ENCODE measurements at places on chromosomes 6 and 20.
A peak's percentile ranks its signal among the peaks of the same experiment; 100 is the strongest.

DNA sequence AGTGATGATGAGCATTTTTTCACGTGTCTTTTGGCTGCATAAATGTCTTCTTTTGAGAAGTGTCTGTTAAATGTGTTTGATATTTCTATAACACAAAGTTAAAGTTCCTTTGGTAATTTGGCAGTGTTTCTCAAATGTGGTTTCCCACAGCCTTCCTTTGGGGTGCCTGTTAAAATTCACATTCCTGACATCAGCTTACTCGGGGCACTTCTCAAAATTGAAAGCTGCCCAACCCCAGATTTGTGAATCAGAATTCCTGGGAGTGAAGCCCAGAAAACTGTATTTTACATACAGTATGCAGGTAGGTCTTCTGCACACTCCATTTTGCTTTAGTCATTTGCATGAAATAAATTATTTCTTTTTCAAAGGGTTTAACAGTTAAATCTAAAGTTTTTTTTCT lies 207.9 kb downstream of the GMPR start:
- DNase-seq = no peak

DNA sequence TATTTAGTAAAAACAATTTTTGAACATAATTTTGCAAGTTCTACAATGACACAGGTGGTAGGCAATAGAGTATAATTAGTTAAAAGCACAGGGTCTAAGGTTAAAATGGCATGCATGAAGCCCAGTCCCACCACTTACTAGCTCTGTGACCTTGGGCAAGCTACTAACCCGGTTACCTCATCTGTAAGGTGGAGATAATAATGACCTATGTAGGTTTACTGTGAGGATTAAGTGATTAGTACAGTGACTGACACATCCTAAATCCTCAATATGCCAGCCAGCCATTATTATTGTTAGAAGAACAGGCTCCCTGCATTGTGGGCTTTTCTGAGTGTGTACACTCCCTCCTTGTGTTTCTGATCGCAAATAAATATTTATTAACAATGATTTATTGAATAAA lies 26.2 kb downstream of the ATXN1 start:
- DNase-seq = no peak

GRCh38 chr20:15637950-15638754 lies 935.1 kb downstream of the KIF16B start:
- DNase-seq = no peak

GRCh38 chr6:11496152-11497060 lies 41.1 kb upstream of the TMEM170B start:
- DNase-seq = peak; percentile 92

GRCh38 chr6:155162682-155163081 lies 101.1 kb upstream of the CLDN20 start:
- DNase-seq = no peak

DNA sequence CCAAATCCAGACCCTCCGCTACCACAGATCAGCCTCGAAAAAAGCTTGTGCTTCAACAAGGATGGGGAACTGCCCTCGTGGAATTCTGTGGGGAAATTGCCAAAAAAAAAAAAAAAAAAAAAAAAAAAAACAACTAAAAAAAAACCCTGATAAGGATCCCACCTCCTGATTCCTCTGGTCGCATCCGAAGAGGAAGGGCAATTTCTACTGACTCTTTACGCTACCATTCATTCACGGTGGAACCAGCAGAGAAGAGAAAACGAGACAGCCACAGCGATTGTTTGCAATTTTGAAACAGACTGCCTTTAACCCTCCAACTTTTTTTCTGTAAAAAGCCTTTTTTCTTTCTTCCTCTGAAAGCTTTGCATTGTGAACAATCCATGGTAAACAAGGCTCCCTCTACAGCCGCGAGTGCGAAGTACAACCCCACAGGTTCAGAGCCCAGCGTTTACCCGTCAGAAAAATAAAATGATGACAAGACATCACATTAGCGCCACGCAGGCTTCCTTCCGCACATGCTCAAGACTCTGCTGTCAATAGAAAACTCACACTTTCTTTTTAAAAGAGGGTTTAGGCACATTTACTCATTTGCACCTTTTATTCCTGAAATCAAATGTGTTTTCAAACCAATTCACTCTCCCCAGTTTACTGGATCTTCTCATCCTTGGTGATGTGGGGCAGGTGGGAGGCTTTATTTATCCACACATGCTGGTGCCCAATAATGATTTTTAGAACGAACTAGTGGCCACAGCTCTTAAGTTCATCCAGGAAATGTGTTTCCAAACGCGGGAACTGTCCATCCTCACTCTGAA lies 100.0 kb downstream of the NOL4L start:
- DNase-seq = peak; percentile 91

- no peak for DNase-seq
These were observed 131.2 kb downstream of the SH3BGRL2 start for GRCh38 chr6:79762370-79762769.

GRCh38 chr20:61769286-61769832 lies 296.3 kb downstream of the TAF4 start:
- no peak for DNase-seq

DNA sequence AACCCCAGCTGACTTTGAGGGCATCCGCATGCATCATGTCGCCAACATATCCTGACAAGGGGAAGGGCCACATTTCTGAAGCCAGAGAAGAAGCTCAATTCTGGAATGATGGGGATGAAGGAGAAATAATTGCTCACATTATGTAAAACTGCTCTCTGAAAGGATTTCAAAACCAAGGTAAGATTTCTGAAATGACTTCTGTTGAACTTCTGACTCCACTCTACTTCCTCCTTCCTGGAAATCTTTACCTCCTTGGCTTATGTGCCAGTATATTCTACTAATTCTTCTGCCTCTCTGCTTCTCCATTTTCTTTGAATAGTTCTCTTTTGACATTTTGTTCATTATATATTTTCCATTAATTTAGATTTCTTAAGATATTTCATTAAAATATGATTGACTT lies 31.9 kb downstream of the HLA-DPB1 start:
- DNase-seq = no peak

GRCh38 chr6:34834789-34835518 lies 43.1 kb downstream of the BLTP3A start:
- DNase-seq = no peak

- peak; percentile 79 for DNase-seq
These were observed 44.8 kb upstream of the EMILIN3 start for GRCh38 chr20:41411391-41411847.

- DNase-seq = no peak
These were observed 358 bp upstream of the PLTP start for GRCh38 chr20:45912344-45912682.

- peak; percentile 80 for DNase-seq
These were observed 61.1 kb downstream of the FAM217A start for GRCh38 chr6:4017834-4018170.

DNA sequence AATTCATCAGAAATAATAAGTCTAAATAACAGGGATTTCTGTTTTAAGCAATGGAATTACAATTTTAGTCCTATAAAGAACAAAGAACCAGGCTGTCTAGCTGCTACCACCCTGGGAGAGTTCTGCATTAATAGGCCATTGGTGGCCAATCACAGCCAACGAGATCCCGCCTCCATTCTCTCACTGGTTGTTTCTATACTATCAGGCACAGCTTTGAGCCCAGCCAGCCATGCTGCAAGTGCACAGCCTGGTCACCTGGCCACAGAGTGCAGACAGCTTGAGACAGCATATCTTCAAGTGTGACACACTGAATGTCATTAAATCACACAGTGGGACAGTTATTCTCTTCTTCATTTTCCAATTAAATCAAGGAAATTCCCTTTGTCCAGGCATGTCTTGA lies 16.1 kb upstream of the RAB22A start:
- peak; percentile 70 for DNase-seq

GRCh38 chr20:41276317-41276751 lies 41.2 kb downstream of the ZHX3 start:
- no peak for DNase-seq

DNA sequence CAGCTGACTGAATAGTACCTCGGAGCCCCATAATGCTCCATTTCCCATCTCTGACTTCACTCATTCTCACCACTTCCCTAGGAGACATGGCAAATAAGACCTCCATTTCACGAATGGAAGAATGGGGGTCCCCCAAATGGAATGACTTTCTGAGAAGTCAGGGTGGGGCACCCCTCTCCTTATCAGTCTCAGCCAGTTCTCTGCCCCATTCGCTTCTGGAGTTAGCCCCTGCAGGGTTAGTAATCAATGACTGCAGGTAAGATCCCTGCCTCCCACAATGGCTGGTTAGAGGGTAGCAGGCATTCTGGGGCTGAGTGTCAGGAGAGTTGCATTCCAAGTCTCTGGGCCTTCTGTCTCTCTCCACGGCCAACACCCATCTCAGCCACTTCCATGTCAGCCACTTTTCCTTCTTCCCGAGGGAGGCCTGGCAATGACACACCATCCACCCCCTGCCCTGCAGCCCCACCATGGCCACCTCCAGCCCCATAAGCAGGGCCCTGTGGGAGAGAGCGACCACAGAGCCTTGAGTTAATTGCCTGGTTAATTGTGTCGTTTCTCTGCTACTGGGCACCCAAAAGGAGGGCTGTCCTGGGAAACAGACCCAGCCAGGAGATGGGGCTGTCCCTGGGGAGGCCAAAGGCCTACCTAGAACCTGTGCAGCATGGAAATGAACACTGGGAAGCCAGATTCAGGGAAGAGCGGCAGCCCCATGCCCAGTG lies 13.4 kb downstream of the CCDC167 start:
- no peak for DNase-seq

DNA sequence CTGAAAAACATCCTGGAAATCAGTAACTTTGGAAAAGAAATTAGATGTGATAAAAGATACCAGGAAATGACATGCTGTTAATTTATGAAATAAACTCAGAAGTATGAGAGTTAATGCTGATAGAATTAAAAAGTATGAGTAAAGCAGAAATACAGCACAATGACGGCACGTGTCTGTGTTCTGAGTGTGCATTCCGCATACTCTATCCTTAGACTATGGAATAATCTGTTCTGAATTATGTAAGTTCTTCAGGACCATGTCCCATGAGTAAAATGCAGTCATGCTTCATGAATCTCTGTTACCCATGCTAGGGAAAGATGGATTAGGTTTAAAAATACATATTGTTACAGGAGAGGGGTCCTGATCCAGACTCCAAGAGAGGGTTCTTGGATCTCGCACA lies 21.7 kb downstream of the HECA start:
- DNase-seq = no peak

- DNase-seq = no peak
These were observed 33.1 kb upstream of the PNRC1 start for GRCh38 chr6:89047473-89047872.

DNA sequence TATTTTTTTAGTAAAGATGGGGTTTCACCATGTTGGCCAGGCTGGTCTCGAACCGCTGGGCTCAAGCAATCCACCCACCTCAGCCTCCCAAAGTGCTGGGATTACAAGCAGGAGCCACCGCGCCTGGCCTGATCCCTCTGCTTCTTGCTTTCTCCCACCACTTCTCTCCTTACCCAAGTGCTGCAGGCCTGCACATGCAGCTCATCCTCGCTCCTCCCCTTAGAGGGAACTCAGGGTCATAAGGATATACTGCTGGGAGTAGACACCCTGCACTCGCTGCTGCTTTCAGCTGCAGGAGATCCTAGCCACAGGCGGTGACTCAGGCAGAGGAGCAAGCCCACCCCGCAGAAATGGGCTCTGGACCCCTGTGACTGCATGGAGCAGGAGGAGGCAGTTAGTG lies 40.0 kb upstream of the FANCE start:
- no peak for DNase-seq

GRCh38 chr6:68891419-68891818 lies 256.3 kb downstream of the ADGRB3 start:
- no peak for DNase-seq

DNA sequence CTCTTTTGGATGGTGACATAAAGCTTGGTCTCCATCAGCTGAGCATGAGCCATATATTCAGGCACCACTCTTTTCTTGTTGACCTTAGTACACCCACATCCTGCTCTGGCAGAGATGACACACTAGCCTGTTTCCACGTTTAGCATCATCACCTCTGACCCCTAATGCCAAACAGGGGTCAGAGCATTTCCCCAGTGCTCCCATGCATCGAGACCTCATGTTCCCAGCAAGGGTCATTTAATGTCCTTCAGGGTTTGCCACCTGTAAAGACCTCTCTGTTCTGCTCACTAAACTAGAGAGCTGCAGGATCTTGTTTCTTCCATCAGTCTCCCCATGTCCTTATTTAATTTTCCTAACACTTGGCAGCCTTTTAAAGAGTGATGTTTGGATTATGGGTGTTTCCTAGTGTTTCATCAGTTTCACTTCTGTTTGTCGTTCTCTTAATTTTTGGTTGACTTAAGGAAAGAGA lies 97.5 kb downstream of the AIG1 start:
- no peak for DNase-seq

DNA sequence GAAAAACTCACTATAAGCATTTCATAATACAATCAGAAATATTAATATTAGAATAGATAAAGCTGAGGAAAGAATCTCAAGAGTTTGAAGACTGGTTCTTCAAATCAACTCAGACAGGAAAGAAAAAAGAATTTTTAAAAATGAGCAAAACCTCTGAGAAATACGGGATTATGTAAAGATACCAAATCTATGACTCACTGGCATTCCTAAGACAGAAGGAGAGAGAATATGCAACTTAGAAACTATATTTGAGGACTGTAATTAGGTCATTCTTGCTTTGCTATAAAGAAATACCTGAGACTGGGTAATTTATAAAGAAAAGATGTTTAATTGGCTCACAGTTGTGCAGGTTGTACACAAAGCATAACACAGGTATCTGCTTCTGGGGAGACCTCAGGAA lies 665.1 kb downstream of the RNF144B start:
- DNase-seq = no peak
